ENCODE measurements at places on chromosomes 13 and 19. TPM values are rescaled to one million over a fixed set of nuclear protein-coding genes. Genes with fewer than 3 reads are reported as not detected.

The POGLUT2 gene
- total RNA-seq, result 20.7 TPM

The SLC1A6 gene
- 0.62 TPM for total RNA-seq

DNA sequence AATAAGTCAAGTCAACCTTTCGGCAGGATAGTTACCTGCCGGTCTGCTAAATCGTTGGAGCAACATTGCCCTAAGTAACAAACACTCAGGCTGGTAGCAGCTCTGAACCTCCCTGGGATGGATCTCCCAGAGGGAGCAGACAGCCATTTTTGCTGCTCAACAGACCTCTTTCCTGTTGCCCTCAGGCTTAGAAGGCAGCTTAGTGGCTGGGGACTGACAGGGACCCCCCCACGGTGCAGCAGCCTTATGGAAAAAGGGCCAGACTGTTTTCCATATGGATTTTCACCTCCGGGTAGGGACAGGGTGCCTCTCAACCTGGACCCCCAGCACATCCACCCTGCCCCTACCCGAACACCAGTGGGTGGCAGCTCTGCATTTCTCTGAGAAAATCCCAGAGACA is 49.7 kb downstream of the UBL3 start:
- no peak for DNase-seq

- no peak for DNase-seq
Observed at GRCh38 chr13:61410669-61411297, 4.9 kb downstream of the PCDH20 start.

GRCh38 chr13:22592515-22592914 is 588.3 kb upstream of the SGCG start:
- no peak for DNase-seq
